ENCODE measurements at places on chromosomes 5 and 9. TPM values are rescaled to one million over a fixed set of nuclear protein-coding genes. Genes with fewer than 3 reads are reported as not detected.

GRCh38 chr5:52702877-52703276 lies 84.8 kb upstream of the ITGA1 start:
- no peak for DNase-seq

DNA sequence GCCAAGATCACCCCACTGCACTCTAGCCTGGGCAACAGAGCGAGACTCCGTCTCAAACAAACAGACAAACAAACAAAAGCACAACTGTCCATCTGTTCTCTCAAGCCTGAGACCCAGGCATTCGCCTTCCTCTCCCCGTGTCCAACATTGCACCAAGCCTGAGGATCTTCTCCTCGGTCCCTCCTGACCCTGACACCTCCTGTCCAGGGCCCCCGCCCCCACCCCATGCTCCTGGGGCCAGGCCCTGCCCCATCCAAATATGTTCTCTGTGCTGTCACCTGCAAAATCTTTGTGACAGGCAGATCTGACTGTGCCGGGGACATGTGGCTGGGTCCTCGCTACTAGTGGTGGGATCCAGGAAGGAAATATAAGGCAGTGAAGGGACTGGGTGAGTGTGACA lies 33.4 kb upstream of the UNC5A start:
- no peak for DNase-seq

- DNase-seq: peak; percentile 87
Measured at GRCh38 chr9:106420511-106420944, 442.4 kb upstream of the ZNF462 start.

DNA sequence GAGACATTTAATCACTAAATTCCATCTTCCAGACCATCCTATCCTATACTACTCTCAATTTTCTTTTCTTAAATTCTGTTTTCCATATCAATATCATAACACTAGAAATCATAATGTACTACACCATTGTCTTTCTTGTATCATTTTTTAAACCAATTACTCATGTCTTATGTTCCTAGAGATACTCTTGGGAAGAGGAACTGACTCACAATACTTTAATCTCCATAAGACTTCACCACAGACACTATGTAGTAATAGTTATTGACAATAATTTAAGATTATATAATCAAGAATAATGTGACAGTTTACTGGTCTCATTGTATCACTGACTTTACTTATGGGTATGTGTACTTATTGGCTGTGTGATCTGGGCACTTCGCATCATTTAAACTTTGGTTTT lies 43.8 kb downstream of the PCDHGC5 start:
- no peak for DNase-seq

DNA sequence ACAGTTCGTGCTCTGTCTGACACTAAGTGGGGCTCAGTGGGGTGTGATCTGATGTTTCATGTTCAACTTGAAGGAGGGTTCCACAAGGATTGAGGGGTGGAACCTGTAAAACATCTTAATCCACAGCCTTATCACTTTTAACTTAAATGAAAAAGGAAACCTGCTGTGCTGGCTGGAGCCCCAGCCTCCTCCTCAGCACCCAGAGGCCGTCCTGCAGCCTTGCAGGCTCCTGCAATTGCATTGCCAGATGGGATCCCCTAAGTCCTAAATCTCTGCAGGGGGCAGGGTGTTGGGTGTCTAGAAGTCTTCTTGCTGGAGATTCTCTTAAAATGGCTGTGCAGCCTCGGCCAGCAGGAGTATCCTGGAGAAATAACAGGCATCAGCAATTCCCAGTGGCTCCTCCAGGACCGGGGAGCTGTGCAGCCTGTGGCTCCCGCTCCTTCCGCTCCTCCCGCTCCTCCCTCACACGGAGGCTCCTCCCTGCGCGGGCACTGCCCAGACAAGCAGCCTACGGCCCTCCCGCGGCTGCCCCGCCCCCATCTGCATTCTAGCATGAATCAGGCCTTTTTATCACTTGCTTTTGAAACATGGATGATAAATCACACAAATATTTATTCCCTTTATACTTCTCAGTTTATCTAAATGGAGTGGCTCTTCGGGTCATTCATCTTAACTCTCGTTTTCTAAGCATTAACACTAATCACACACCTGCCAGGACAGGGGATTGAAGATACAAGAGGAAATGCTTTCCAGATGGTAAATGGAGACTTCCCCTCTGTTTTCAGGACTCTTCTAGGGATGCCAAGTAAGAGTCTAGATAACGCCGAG lies 131.0 kb downstream of the ADAMTS16 start:
- DNase-seq: peak; percentile 97

DNA sequence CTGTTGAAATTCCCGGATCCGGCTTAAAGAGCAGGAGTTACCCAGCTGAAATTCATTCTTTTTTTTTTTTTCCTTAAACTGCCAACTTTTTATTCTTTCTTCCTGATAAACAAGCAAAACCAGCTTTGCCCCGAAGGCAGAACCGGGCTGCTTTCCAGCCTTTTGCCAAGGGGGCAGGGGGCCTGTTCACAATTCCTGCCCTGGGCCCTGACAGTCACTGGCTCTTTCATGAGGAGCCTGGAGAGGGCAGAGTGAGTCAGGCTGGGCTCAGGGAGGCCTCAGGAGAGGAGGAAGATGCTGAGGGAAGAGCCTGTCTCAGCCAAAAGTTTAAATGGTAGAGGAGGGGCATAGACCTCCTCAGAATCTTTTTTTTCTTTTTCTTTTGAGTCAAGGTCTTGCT lies 4.8 kb downstream of the GLIPR2 start:
- DNase-seq: peak; percentile 36

DNA sequence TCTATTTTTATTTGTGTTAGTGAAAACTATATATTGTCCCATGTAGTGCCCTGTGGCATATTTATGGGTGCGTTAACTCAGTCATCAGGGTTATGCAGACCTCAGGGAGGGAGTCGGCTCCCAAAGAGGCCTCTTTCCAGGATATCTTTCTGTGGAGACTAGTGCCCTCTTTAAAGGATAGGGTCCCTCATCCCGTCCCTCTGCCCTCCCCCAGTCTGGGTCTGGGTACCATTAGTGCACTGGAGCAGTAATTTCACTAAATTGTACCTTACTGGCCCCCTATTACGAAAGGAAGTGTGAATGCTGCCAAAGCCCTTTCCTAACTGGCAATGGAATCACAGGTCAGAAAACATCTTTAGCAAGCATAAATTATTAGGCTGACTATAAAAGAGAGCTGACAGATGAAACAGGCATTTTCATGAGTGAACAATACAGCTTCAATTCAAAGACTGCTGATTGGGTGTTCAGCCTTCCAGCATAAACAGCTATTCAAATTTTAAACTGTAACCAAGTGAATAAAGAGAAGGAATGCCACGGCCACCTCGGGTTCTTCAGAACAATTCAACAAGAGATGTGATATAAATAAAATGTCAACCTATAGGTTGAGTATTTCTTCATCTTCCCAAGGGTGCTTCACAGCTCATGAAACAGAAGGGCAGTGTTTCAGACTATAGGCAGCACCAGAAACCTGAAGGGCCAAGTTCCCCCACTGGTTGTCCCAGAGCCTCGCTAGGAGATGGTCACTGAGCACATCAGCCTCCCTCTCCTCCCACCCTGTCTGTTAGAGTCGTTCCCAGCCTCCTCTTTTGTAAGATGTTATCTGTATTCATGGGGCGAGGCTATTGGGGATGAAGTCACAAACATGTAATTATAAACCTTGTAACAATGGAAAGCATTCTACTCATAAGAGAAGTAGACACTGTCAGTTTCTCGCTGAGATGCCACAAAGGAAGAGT lies 318.7 kb downstream of the TMEM161B start:
- DNase-seq: no peak

DNA sequence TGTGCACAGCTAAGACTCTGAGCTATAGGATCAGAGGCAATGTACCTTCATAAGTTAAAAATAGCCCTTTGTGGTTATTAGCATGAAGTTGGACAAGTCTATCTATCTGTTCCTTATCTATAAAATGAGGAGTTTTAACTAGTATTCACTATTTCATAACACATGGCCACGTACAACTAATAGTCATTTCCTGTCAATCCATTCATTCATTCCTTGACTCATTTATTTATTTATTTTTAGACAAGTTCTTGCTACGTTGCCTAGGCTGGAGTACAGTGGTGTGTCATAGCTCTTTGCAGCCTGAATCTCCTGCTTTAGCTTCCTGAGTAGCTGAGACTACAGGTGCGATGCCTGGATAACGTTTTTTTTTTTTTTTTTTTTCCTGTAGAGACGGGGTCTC lies 92.1 kb downstream of the NR3C1 start:
- peak; percentile 95 for DNase-seq

GRCh38 chr5:111707630-111708164 lies 49.3 kb downstream of the NREP start:
- no peak for DNase-seq

GRCh38 chr9:304519-305185 lies 90.0 kb downstream of the DOCK8 start:
- peak; percentile 22 for DNase-seq

GRCh38 chr5:177271113-177271512 lies 32.4 kb downstream of the RAB24 start:
- DNase-seq: no peak

DNA sequence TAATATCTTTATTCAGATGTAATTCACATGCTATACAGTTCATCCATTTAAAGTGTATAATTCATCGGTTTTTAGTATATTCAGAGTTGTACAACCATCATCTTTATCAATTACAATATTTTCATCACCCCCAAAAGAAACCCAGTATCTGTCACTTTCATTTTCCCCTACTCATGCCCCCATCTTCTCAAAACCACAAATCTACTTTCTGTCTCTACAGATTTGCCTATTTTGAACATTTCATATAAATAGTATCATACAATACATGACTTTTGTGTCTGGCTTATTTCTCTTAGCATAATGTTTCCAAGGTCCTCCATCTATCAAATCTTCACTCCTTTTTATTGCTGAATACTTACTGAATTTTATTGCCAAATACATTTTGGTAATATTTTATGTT lies 305.1 kb upstream of the SGCD start:
- no peak for DNase-seq

DNA sequence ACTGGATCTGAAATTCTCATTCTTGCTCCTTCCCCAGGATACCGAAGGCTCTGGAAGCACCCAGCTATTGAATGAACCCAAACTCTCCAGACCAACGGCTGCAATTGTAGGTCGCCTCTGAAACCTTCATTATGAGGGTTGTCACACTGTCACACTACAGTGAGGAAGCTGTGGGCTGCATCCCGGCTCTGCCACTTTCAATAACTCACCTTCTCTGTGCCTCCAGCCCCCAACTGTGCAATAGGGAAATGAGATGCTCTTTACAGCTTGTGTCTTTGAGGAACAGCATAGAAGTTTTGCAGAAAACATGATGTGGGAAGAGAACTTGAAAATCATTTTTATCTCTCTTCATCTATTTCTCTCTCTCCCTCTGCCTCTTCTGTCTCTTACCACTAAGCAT lies 69.6 kb upstream of the TGFBR1 start:
- DNase-seq: no peak

DNA sequence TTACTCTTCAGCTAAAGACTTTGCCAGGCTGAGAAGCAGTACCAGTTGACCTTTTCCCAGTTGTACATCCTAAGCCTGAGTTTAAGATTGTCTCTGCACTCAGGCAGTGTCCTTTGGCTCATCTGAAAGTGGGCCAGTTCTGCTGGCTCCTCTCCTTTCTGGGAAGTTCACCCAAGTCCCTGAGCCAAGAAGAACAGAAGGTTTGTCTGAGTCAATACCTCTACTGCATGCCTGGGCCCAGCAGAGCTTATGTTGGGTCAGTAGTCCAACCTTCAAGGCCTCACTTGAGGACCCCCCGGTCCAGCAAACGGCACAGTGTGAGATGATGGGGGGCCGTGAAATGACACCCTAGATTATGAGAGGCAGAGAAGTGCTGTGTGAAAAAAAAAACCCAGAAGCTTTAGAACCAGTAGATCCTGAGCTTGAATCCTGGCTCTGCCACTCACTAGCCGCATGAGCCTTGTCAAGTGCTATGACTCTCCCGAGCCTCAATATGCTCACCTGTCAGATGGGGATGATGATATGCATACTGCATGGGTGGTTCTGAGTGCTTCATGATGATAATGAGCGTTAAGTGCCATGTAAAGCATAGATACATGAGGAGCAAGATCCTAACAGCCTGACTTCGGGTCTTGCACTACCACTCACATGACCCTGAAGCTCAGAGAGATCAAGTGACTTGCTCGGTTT lies 156.0 kb downstream of the MACROH2A1 start:
- no peak for DNase-seq

Gene PCDHGB3
- total RNA-seq: 1.5 TPM

Gene GADD45G
- total RNA-seq: not detected

Gene SOX30
- not detected for total RNA-seq

Gene CENPK
- 35.3 TPM for total RNA-seq

Gene SLC6A18
- not detected for total RNA-seq

Gene CHSY3
- 11.8 TPM for total RNA-seq

Gene TPPP
- 0.18 TPM for total RNA-seq

Gene RASEF
- total RNA-seq: 0.14 TPM

Gene HAPLN1
- not detected for total RNA-seq

Gene PCDHGB5
- 0.37 TPM for total RNA-seq

Data from HT1080 (cell line).